ENCODE measurements at places on chromosomes 1 and 21.

- DNase-seq: no peak
Measured at GRCh38 chr1:44855742-44856141, 12.7 kb upstream of the PTCH2 start.

- no peak for DNase-seq
Measured at GRCh38 chr1:152663098-152663497, at the start of gene LCE2D. Gene LCE2D (plus strand): TSS chr1:152663380. CDS start chr1:152664106, 726 bp downstream.

- DNase-seq: peak; percentile 43
Measured at GRCh38 chr1:154842635-154843034, 27.4 kb downstream of the KCNN3 start.

DNA sequence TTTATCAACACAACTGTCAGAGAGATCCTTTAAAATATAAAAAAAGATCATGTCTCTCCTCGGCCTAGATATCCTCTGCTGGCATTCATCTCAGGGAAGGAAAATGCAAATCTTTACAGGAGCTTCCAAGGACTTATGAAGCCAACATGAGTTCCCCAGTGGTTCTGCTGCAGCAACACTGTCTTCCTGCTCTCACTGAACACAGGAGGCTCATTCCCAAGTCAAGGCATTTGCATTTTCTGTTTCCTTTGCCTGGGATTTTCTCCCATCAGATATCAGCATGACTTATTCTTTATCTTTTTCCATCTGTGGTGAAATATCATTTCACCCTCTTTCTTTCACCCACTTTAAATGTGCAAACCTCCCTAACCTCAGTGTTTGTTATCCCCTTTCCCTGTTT lies 513.8 kb upstream of the ZP4 start:
- DNase-seq: no peak

DNA sequence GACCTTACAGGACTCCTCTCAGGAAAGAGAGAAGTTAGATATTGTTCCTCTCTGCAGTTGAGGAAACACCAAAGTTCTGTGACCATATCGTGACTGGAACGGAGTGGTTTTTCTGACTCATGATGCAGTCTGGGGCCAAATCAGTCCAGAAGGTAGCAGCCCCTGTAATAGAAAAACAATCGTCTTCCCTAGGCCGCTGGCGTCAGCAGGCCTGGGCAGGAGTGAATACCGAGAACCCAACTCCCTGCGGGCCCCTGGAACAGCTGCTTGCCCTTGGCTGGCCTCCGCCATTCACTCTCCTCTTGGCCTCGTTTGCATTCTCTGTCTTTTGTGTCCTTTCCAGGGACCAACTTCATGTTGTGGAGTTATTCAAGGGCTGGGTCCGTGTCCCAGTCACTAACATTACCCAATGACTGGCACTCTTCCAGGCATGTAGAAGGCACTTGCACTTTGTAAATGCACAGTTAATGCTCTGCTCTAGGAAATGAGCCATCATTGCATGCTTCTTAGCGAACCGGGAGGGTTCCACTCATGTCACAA lies 10.9 kb upstream of the CD101 start:
- DNase-seq: no peak

- DNase-seq: no peak
Measured at GRCh38 chr1:47794081-47794480, 203.1 kb downstream of the TRABD2B start.

DNA sequence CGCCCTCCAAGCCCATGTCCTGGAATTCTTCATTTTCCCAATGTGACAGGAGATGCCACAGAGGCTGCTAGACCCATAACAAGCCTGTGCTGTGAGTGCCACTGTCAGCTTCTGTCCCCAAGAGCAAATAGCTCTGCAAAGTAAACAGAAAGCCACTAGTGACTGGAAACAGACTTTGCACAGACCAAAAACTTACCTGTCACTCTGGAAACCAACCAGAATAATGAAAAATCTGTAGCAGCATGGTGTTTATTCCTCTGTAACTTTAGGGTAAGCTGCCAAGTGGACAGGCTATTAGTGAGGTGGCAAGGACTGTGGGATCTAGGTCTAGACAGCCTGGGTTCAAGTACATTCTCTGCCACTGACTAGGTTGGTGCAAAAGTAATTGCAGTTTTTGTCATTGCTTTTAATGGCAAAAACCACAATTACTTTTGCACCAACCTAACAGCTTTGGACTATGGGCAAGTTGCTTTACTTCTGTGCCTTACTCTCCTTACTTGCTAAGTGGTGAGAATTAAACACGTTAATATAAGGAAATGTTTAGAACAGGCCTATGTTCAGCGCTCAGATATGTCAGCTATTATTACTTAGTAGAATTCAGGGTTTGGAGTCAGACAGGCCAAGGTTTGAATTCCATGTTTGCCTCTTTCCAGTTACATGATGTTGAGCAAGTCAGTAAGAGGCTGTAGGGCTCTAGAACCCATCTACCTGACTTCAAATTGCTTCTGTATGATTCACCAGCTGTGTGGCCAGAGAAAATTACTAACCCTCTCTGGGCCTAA lies at the start of gene C8B:
C8B (minus strand) TSS at position 100 of the 782 bp plus-strand sequence; CDS start at position 33, 67 bp downstream.
- no peak for DNase-seq

GRCh38 chr1:32454726-32455125 lies 10.1 kb upstream of the ZBTB8B start:
- DNase-seq: no peak

GRCh38 chr1:64499966-64500365 lies 30.0 kb downstream of the CACHD1 start:
- no peak for DNase-seq

GRCh38 chr1:206687915-206688442 lies 3.3 kb downstream of the MAPKAPK2 start:
- DNase-seq: no peak

GRCh38 chr1:169086603-169087455 lies 19.7 kb upstream of the ATP1B1 start:
- DNase-seq: no peak

DNA sequence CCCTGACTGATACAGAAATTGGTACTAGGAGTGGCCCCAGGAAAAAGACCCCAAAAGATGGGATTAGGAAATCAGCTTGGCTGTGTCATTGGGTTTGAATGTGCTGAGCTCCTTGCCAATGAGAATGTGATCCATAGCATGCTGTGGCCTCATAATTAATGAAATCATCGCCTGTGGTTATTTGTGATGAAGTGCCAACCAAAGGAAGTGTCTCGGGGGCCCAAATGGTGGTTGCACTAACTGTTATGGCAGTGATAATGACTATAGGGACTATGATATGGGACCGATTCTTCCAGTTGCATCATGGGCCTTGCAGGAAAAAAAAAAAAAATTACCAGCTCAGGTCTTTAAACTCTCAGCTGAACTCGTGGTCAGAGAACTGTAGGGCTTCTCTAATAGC lies 15.4 kb upstream of the ZDHHC18 start:
- DNase-seq: peak; percentile 61
